ENCODE measurements at places on chromosomes 5 and 9.

DNA sequence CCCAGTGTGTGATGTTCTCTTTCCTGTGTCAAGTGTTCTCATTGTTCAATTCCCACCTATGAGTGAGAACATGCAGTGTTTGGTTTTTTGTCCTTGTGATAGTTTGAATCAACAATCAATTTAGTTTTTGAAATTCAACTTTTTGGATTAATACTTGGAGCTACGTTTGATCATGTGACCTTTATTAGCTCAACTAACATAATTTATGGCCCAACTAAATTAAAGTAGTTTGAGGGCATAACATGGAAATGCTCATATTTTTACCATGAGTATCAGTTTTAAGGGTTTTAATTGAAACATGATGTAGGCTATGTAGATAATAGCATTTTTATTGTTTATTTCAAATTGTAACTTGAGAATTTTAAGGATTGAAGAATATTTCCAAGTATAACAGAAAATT, 168.0 kb downstream of the CCDC171 start:
- DNase-seq, result no peak

- no peak for DNase-seq
Observed at GRCh38 chr5:173765661-173766060, 122.5 kb upstream of the CPEB4 start.

DNA sequence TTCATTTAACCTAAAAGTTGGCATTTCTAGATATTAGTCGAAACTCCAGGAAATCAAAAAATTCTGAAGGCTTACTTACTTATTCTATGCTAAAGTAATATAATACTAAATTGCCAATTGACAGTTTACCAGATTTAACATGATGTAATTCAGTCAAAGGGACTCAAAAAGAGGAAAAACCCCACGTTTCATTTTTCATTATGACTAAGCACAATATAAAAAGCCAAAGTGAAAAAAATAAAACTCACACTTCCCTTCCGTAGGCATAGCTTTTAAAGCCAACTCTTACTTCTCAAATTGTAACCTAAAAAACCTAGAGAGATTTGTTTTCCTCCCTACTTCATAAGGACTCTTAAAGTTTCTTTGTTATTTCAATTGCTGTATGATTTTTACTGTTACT, 146.6 kb downstream of the RAPGEF6 start:
- DNase-seq, result no peak

DNA sequence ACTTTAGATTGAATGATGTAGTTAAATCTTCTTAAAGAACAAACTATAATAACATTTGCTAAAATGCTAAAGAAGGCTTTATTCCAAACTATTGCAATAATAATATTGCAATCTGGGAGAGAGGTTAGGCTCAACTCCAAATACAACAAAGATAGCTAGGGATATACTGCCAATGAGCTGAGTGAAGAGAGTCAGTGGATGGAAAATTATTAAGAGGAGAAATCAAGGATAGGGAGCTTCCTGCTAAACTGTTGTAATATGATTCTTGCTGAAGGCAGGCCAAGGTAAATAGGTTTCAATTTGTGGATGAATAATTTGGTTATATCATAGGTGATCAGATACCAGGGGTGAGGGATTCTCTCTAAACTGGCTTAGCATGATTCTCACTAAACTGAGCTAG, 1651.5 kb downstream of the EFNA5 start:
- DNase-seq, result no peak

Measured in stimulated activated CD8-positive, alpha-beta memory T cell treated with anti-CD3 and anti-CD28 coated beads, Interleukin-2, amount 100 ng/mL, for 1 hour (primary cell).